Memory B cell (primary cell): ENCODE measurements at places on chromosomes 16 and 17.

- no peak for DNase-seq
These were observed 9.4 kb upstream of the ENGASE start for GRCh38 chr17:79065105-79065670.

DNA sequence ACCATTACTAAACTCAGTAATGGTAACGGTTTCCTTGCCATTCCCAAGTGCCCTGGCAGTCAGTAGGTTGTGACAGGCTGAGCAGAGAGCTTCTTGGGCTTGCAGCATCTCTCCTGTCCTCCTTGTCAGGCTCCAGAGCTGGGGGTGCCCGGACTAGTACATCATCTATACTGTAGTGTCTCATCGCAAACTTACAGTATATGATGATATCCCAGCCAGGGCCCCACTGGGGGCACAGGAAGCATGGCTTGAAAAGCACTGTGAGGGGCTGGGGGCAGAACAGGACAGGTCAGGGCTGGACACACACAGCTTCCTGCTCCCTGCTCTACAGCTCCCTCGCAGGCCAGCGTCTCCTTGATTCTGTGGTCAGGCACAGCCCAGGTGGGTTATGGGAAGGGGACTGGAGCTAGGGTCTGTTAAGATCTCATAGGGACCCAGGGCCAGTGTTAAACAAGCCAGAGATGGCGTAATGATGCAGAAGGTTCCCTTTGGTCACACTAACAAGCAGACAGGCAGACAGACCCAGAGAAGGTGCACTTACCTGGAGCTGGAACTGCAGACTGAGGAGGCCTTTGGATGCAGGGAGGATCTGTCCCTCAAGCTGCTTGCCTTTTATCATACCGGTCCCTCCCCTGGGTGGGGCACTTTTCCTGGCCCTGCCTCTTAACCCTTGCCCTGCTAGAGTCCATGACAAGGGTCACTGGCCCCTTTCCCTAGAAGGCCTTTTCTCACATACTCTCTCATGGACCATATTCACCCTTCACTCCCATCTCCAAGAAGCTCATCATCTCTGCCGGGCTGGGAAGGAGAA, 6.8 kb downstream of the ERAL1 start:
- no peak for DNase-seq

- DNase-seq, result no peak
These were observed 571 bp downstream of the PRSS33 start for GRCh38 chr16:2786826-2787151.

DNA sequence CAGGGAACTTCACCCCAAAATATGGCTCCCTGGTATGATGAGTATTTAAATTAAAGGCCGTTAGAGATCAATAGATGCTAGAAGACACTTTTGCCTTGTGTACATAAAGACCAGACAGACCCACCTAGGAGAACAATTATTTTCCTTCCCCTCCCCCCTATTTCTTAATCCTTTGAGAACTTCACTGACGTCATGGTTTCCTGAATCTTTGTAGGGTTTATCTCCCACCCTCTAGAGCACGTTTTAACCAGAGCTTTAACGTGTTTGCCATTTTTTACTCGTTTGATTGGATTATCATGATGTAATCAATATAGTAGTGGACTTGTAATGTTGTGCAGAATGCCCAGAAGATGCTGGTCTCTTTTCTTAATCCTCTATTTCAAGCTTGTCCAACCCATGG, 22.9 kb upstream of the XYLT2 start:
- DNase-seq, result no peak

DNA sequence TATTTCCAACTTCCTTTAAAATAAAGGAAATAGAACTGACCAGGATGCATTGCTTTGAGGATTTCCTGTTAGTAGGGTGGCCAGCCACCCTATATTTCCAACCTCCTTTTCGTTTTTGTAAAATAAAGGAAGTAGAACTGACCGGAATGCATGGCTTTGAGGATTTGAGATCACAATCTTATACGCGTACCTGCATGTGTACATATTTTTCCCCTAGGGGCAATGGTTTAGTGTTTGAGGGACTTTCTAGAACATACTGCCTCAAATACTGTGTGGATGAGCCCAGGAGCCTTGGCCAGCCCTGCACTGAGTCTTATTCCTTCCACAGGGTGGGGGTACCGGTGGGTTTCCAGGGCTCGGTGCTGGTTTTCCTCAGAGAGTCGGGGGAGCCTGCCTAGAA, 25.6 kb downstream of the MAPK8IP3 start:
- no peak for DNase-seq

GRCh38 chr16:88407807-88408206, 25.0 kb downstream of the ZNF469 start:
- no peak for DNase-seq

DNA sequence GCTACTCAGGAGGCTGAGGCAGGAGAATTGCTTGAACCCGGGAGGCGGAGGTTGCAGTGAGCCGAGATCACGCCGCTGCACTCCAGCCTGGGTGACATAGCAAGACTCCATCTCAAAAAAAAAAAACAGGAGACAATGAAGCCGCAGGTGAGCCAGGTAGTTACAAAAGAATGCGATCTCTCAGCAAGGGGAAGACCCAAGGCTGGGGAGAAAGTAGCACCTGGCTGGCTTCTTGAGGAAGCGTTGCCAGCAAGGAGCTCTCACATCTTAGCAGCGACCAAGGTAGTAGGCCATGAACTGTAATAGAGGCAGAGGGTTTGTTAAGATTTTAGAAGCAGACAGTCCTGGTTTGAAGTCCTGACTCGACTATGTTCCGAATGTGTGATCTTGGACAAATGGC, 175.0 kb downstream of the AIPL1 start:
- no peak for DNase-seq

DNA sequence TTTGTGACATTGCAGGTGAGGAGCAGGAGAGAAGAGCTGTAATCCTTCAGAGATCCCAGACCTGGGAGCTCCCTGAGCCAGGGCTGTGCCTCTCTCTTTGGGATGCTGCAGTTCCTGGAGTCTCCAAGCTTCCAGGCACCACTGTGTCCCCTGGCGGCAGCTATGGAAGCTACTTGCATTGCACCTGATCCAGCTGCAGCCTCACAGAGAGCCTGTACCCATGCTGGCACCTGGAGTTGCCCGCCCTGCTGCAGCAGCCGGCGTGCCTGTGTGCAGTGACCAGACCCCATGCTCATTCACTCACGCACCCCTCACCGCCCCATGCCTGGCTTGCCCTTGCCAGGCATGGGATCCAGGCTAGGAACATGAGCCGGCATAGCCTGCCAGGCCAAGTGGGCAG, 51.8 kb upstream of the MED9 start:
- DNase-seq, result no peak

DNA sequence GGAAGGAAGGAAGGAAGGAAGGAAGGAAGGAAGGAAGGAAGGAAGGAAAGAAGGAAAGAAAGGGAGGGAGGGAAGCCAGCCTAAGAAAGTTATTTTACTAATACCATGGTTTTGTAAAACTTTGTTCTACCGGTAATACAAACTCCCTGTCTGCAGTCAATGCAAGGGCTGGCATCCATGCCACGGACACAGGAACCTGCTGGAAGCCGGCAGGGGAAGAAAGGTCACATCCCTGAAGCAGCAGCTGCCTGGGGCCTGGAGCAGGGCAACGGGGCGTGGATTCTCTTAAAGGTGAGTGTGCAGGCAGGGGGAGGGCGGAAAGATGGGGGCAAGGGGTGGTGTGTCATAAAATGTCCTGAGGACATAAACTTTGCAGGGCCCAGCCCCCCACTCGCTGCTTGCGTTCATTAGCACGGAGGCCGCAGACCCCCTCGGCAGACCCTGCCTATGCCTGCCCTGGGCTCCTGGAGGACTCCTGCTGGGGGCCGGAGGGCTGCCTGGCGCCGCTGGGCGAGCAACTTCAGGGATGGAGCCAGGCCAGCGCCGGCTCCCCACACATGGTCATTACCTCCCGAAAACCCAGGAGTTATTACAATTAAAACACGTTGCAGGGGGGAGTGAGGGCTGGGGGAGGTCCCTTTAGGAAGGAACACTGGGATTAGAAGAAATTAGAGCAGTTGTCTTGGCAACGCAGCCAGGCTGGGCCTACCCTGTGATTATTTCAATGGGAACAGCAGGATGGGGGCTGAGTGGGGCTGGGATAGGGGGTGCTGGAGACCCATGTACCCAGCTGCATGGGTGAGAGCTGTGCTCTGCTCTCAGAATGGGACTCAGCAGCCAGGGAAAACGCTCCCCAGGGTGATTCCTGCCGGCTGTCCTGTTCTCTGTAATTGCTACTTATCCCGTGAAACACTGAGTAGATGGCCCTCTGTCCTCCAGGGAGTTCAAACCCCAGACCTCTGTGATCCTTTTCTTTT, 257.9 kb downstream of the SOX9 start:
- no peak for DNase-seq

DNA sequence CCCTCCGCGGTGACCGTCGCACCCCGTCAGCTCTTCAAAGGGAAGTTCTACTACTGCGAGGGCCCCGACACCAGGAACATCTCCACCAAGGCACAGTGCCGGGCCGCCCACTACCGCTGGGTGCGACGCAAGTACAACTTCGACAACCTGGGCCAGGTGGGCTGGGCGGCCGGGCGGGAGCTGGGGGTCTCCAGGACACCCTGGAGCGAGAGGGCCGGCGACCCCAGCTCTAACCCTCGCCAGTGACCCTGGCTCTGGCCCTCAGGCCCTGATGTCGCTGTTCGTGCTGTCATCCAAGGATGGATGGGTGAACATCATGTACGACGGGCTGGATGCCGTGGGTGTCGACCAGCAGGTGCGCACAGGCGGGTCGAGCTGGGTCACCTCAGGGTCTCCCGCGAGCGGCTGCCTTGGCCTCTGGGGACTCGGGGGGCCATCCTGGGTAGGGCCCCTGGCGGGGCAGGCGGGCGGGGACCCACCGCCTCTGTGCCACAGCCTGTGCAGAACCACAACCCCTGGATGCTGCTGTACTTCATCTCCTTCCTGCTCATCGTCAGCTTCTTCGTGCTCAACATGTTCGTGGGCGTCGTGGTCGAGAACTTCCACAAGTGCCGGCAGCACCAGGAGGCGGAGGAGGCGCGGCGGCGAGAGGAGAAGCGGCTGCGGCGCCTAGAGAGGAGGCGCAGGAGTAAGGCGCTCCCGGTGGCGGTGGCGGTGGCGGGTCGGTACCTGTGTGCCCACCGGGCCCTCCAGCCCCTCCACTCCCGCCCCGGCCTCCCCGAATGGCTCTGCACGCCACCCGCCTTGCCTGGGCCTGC, 13.4 kb downstream of the TPSG1 start:
- DNase-seq, result no peak

GRCh38 chr16:15434425-15435215, at the start of gene BMERB1:
BMERB1 (plus strand) TSS chr16:15434588; CDS start chr16:15434654, 66 bp downstream.
- DNase-seq, result peak; percentile 49

DNA sequence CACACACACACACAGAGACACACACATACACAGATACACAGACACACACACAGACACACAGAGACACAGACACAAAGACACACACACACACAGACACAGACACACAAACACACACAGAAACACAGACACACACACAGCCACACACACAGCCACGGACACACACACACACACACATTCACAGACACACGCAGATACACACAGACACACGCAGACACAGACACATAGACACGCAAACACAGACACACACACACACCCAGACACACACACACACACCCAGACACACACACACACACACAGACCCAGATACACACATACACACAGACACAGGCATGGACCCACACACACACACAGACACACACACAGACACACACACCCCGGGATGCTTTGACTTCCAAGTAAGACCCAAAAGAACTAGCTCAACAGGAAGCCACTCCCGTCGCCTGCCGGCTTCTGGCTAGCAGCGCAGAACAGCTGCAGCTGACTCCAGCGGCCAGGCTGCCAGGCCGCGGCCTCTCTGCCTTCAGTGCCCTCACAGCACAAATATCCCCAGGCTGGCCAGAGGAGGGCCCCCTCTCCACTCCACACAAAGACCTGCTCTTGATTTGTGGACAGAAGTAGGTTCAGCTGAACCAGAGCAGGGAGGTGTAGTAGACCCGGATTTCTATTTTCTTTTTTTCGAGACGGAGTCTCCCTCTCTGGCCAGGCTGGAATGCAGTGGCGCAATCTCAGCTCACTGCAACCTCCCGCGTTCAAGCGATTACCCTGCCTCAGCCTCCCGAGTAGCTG, 6.0 kb upstream of the CHRNE start:
- DNase-seq, result peak; percentile 73

- no peak for DNase-seq
These were observed 78.9 kb downstream of the RTN4RL1 start for GRCh38 chr17:1946021-1946932.

DNA sequence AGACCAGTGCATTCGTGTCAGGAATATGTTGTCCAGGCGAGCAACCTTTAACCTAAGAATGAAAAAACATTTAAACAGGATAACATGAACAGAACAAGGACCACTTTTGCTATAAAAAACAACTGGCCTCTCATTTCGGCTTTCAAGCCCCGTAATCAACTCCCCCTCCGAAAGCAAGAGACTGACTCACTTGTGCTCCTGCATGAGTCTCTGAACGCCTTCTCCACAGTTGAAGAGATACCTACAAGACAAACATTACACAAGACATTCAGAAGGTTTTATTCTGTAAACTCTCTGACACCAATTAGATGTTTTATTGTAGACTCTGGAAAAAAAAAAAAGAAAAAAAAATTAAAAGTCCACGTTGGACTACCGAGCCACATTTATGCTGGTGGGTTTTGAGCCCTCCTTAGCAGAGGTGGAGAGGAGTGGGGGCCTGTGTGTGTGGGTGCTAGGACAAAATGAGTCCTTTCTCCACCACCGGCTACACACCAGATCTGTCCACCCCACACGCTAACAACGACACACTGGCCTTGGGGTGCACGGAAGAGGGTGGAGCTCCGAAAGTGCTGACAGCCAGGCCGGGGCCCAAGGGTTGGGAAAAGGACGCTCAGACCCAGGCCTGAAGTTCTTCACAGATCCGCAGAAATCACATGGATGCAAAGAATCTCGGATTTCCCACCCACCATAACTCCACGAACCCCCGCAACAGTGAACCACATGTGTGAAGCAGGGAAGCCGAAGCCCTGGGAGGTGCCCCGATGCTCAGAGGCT, 759 bp downstream of the ELAC2 start:
- DNase-seq, result no peak

DNA sequence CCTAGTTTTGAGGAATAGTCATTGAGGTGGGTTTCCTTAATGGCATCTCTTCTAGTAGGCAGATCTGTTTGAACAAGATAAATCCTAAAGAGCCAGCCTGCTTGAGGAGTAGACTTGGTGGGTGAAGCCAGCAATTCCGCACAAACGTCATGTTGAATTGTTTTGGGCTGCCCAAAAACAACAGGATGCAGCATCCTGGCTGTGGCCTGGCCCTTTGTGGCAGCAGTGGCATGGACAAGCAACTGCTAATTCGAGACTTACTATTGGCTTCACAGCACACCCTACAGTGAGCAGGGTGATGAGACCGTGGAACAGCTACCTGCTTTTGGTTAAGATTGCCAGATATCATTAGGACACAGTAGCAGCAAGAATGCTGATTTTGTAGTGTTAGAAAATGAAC, 9.3 kb upstream of the VPS4A start:
- DNase-seq, result no peak

- no peak for DNase-seq
These were observed 17.2 kb downstream of the NUDT7 start for GRCh38 chr16:77739559-77739892.

- no peak for DNase-seq
These were observed 6.9 kb upstream of the NEUROD2 start for GRCh38 chr17:39614545-39615157.
